HFFc6 (cell line): ENCODE measurements at places on chromosomes 1 and 21.

DNA sequence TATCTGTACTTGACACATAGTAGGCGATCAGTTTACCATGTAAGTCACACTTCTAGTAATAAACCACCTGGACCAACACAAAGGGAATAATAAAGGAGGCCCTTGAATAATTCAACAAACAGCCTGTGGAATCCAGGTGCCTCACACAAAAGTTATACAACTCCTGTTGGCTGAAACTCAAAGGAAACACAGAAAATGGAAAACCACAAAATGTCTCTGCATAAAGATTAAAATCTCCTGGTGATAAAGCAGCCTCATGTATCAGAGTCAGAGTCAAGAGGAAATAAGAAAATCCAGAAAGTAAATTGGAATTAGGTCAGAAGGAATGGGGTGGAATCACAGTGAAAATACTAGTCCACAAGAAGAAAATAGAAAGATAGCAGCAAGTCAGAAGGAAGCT, 592.5 kb downstream of the NPHP4 start:
- DNase-seq = no peak

GRCh38 chr1:206839006-206839560, 26.3 kb upstream of the IL20 start:
- no peak for DNase-seq

GRCh38 chr1:68029444-68029843, 21.0 kb downstream of the DIRAS3 start:
- DNase-seq = no peak

DNA sequence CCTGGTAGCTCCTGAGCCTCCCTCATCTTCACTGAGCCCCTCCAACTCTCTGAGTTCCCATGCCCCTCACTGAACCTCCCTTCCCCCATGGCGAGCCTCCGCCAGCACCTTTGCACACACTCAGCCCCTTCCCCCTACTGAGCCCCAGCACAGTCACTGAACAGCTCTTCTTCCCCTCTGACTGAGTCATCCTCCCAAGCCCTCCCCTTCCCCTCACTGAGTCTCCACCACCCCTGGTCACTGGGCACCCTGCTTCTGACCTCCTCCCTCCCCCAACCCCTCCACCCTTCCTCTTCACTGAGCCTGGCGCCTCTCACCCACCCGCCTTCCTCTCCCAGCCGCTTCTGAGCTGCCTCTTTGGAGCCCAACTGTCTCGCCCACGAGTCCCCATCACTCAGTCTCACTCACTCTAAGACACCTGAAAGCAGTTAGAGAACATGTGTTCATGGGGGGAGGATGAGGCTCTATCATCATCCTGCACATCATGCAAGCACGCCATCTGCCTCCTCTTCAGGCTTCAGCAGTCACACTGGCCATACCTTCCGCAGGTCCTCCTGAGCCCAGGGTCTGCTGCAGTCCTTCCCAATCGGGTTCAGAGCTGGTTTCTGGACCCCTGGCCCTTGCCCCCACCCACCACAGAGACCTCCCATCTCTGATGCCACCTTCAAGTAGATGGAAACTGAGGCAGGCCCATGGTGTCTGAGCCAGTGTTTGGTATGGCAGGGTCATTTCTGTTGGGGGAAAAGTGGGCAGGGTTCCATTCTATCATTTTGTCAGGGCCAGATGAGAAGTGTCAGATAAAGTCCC, 2.0 kb upstream of the TRNP1 start:
- DNase-seq = peak; percentile 75

GRCh38 chr1:156295391-156295947, at the start of gene GLMP:
Gene GLMP (minus strand): TSS chr1:156295679. CDS start chr1:156295645, 34 bp downstream.
- peak; percentile 27 for DNase-seq

DNA sequence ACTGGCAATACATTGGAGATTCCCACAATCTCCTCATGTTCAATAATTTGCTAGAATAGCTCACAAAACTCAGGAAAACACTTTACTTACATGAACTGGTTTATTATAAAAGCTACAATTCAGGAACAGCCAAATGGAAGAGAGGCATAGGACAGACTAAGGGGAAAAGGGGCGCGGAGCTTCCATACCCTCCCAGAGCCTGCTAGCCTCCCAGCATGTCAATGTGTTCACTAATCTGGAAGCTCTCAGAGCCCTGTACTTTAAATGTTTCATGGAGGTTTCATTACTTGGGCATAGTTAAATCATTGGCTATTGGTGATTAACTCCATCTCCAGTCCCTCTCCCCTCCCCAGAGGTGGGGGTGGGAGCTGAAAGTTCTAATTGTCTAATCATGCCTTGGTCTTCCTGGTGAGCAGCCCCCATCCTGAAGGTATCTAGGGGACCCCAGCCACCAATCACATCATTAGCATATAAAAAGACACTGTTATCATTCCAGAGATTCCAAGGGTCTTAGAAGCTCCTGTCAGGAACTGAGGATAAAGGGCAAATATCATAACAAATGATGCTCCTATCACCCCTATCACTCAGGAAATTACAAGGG, 10.9 kb upstream of the DMRTB1 start:
- DNase-seq = no peak

- no peak for DNase-seq
Measured at GRCh38 chr1:101507547-101507971, 270.7 kb downstream of the S1PR1 start.

DNA sequence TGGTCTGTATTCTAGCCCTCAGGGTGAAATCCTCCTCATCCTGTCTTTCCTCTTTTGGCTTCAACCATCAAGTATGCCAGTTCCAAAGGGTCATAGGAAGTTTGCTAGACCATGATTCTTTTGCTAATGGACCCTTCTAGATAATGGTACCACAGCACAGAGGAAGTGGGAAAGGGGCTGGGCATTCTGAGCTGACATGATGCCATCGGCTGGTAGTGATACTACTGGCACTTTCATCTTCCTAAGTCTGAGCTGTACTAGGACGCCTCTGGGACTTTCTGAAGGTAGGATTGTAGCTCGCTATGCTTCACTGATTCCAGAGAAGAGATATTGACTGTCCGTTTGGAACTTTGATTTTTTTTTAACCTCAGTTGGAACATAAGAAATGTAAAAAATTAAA, 11.4 kb downstream of the FASLG start:
- no peak for DNase-seq

DNA sequence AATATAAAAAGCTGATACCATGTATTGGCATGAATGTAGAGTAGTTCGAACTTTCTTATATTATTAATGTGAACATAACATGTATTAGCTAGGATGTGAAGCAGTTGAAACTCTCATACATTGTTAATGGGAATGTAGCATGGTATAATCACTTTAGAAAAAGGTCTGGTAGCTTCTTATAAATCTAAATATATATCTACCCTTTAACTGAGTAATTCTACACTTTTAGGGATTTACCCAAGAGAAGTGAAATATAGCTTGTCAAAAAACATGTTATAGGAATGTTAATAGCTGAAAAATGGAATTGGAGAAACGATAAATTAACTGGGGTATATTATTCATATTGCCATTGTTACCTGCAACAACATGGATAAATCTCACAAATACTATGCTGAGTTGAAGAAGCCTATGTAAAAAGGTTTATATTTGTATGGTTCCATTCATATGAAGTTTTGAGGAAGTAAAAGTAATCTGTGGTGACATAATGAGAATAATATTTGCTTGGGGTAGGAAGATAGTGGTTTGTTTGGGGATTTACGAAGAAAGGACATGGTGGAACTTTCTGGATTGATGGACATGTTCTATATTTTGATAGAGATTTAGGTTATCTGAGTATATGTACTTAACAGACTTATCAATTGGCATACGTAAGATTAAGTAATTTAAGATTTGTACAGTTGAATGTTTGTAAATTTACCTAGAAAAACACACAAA, 76.6 kb downstream of the MAST2 start:
- no peak for DNase-seq

GRCh38 chr1:196115646-196116045, 492.6 kb downstream of the KCNT2 start:
- DNase-seq = peak; percentile 69

- no peak for DNase-seq
Measured at GRCh38 chr1:245855846-245856730, 651.0 kb downstream of the SMYD3 start.
